ENCODE measurements at places on chromosomes 16 and 17.

GRCh38 chr16:65745201-65745708, 621.2 kb upstream of the CDH5 start:
- no peak for DNase-seq

DNA sequence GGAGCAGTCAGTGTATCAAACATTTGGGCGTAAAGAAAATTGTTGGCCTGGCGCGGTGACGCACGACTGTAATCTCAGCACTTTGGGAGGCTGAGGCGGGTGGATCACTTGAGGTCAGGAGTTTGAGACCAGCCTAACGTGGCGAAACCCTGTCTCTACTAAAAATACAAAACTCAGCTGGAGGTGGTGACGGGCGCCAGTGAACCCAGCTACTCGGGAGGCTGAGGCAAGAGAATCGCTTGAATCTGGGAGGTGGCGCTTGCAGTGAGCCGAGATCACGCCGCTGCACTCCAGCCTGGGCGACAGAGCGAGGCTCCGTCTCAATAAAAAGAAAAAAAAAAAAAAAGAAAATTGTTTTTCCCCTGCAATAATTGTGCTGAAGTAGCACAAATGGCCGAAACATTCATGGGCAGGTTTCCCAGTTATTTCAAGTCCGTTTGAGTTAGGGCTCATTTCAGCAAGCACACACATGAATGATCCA, 1.4 kb downstream of the GCSH start:
- DNase-seq: no peak

DNA sequence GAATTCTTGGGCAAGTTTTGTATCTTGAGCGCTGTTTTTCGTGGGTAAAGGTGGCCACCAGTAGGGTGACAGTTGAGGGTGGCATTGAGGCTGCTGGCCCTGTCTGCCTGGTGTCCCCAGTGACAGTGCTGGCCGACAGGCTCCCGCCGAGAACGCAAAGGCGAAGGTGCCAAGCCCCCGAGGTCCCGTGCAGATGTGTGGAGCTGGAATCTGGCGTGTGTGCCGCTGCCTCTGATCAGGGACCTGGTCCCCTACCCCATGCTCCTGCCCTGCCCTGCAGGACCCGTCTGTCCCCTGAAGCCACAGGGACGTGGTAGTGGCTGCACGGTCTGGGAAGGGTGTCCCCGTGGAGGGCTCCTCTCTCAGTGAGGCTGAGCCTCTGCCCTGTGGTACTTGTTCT, 3.5 kb downstream of the UBE2I start:
- no peak for DNase-seq

GRCh38 chr17:81479175-81480071, 33.2 kb downstream of the ACTG1 start:
- DNase-seq: no peak

GRCh38 chr16:50548125-50548908, at the start of gene NKD1:
TSS of gene NKD1 (plus strand) at chr16:50548396. CDS start at chr16:50548554, 158 bp downstream.
- DNase-seq: no peak

Data from GM04503 (cell line).